T47D (cell line): ENCODE measurements at places on chromosomes 6 and 20.

- no peak for DNase-seq
These were observed 23.1 kb downstream of the VPS52 start for GRCh38 chr6:33248643-33248931.

GRCh38 chr6:122713138-122713537 lies 66.4 kb upstream of the FABP7 start:
- DNase-seq = no peak

- no peak for DNase-seq
These were observed 47.0 kb downstream of the ARHGAP18 start for GRCh38 chr6:129662980-129663431.

GRCh38 chr20:37263686-37264085 lies 2.1 kb upstream of the GHRH start:
- no peak for DNase-seq

- DNase-seq = no peak
These were observed 170.3 kb downstream of the CD109 start for GRCh38 chr6:73866305-73866704.

- peak; percentile 77 for DNase-seq
These were observed 874.2 kb downstream of the TFAP2A start for GRCh38 chr6:9540534-9541126.

- no peak for DNase-seq
These were observed 28.1 kb downstream of the NRSN1 start for GRCh38 chr6:24154121-24154520.

DNA sequence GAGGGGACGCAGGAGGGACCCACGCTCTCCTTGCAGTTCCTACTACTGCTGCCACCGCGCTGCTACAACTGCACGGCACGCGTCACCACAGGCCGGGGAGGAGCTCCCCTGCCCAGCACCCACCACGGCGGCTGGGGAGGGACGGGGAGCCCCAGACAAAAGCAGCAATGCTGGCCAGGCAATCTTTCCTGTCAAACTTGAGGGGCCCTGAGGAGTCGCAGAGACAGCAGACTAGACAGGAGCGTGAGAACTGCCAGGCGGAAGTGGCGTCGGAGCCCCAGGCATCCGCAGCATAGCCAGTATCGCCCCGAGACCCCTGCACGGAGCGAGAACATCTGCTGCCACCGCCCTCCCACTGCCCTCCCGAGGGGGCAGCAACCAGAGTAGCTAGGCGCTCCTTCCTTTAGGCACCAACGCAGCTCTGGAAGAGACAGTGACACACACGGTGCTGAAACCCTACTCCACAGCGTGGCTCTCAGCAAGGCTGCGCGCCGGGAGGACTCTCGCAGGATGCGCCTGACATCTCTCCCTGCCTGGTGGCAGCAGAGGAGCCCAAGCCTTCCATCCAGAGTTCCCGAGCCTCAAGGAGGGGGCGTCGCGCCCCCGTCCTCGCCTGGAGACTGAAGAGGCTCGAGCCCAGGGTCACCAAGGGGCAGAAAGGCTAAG lies 2.2 kb downstream of the TAF4 start:
- DNase-seq = no peak

- no peak for DNase-seq
These were observed 615.3 kb downstream of the TFAP2A start for GRCh38 chr6:9799582-9799981.

- DNase-seq = no peak
These were observed 31.6 kb upstream of the PNRC1 start for GRCh38 chr6:89048985-89049384.

DNA sequence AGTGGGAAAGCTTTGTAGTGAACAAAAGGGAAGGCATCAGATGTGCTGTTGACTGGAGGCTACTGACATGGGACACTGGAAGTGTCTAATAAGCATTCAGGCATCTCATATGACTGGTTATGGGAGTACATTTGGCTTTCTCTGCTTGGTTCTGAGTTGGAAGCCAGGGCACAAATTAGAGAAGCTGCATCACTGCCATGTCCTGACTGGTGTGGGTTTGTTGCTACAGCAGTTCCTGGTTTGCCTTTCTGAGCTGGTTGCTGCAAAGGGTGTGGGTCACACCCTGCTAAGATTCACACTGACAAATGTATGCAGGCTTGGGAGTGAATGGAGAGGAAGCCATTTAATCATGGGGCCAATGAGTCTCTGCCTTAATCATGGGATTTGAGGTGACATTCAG lies 36.2 kb upstream of the NANP start:
- no peak for DNase-seq

GRCh38 chr6:132354517-132355167 lies 46.6 kb downstream of the MOXD1 start:
- DNase-seq = no peak

GRCh38 chr6:165059032-165059431 lies 250.4 kb downstream of the C6orf118 start:
- peak; percentile 7 for DNase-seq

DNA sequence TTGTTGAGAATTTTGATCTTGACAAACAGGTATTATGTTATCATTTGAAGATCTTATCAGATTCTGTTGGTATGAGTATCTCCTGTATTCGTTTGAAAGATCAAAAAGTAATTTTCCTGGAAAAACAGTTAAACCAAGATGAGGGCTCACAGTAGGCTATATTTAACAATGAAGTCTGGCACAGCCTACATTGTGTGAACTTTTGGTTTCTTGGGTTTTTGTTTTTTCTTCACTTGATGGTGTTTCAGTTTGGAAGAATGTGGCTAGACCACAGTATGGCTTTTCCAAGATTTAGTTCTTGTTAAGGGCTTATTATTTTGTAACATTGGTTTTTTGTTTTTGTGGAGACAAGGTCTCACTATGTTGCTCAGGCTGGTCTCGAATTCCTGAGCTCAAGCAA lies 306.4 kb downstream of the CDKAL1 start:
- no peak for DNase-seq

GRCh38 chr6:63527658-63528514 lies 44.4 kb upstream of the LOC128125822 start:
- no peak for DNase-seq

DNA sequence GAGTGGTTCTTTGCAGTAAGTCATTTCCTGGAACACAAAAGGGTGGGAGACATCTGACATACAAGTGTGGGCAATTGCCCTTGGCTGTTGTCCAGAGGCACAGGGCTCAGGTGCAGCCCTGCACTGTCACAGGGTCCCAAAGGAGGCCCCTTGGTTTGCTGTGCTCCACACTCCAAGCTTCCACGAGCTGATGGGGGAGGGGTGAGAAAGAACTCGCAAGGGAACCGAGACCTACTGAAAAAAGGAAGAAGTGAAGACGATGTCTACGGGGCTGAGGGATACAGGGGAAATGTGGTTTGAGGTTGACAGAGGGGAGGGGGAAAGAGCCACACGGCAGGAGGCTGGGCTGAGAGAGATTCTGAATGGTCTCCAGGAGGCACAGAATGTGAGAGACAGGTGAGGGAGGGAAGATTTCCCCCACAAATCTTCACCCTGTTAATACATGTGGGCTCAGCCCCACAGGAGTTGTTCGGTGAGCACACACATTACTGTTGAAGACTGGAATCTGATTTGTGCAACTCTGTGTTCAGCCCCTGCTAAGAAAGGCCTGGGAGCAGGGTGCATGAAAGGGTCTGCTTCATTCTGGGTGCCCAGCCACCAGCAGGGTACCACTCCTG lies 123.4 kb downstream of the LY86 start:
- no peak for DNase-seq

GRCh38 chr20:10579942-10580341 lies 93.9 kb downstream of the JAG1 start:
- DNase-seq = no peak

DNA sequence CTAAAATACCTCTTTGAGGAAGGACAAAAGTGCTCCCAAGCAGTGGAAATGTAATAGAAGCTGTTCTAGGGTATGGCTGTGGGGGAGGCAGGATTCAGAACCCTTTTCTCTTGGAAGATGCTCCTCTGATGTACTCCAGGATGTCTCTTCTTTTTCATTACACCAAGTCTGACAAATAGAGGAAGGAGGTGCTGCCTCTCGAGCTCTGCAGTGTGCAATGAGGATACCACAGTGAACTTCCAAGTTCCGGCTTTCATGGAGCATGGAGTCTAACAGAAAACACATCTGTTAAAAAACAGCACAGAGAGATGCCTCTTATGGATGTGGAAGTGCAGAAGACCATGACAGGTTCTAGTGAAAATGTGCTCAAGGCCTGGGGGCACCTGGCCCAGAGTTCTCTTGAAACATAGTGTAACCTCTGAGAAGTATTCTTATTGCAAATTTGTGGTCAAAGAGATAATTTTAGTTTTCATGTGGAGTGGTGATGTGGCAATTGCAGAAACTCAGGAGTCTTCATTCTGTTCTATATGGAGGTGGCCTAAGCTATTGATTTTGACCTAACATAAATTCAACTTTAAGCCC lies 362.0 kb upstream of the CITED2 start:
- DNase-seq = no peak

GRCh38 chr6:97133067-97133466 lies 149.9 kb downstream of the MMS22L start:
- no peak for DNase-seq

DNA sequence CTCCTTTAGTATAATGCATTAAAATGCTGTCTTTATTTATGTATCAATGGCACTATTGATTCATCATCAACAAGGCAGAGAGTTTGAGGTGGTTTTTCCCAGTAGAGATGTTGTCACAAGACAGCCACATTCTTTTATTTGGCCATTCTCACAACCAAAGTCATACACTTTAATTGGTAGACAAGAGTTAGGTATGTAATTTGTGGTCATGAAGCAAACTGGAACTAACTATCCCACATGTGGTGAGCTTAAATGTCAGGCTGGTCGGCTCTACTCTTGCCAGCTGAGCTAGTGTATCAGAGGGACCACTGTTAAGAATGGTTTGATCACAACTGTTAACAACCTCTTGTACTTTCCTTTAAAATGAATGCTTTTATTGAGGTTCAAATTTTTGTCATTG lies 714.6 kb downstream of the CD109 start:
- DNase-seq = peak; percentile 27

DNA sequence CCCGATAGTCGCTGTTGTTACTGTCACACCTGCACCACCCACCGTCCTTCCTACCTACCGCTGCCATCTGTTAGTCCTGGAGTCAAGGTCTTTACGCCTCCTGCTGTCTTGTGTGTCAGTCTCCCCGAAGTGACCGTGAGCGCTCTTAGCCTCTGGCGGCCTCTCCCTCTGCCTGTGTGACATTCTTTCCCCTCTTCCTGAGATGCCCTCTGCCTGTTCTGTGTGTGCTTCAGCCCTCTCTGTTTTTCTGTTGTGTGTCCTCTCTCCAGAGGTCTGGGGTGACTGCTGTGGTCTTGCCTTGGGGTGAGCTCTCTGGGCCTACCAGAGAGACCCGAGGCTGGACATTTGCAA lies 54.9 kb downstream of the TCP11 start:
- DNase-seq = no peak

- no peak for DNase-seq
These were observed 1.6 kb downstream of the SRSF6 start for GRCh38 chr20:43459022-43459942.

DNA sequence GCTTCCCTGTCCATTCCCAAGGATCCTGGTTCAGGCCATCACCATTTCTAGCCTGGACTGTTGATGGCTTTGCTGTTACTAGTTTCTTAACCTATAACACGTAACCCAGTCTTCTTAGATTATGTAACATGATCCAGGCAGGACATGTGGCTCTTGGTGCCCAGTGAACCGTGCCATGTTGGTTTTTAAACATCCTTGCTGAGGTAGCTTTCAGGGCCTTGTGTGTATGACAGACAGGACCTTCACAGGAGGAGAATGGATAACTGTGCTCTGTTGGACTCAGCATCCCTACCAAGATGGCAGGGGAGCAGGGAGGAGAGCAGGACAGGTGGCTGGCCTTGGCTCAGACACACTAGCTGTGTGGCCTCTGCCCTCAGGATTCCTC lies 46.8 kb downstream of the PANK2 start:
- DNase-seq = no peak

GRCh38 chr6:109834131-109834530 lies 143.0 kb downstream of the FIG4 start:
- DNase-seq = no peak

DNA sequence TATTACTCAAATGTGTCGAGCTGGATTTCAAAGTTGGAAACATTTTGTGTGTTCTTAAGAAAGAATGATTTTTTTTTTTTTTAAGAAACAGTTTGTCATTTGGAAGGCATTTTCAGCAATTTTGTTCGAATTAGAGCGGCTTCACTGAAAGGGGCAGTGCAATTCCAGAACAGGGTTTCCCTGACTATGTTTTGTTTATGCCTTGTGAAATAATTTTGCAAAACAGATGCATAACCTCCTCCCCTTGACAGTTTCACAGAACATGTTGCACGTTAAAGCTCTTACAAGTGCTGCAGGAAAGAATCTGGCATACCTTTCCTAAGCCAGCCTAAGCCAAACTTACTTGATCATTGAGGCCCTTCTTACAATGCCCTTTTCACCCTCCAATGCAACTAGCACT lies 216.0 kb upstream of the SSTR4 start:
- DNase-seq = no peak

DNA sequence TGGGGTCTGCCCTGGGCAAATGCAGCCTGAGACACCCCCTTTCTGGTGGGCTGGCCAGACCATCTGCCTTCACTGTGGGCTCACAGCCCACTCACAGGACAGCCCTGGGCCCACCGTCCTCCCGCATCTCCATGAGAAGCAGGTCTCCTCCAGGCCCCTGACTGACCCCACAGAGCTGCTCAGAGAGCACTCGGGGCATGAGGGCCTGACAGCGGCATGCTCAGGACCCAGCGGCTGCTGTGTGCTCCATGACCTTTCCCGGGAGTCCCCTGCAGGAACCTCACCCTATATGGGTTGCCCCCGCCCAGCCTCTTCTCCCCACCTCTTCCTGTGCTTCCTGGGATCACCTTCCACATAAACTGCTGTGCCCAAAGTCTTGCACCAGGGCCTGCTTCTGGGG lies 162.4 kb upstream of the CST7 start:
- no peak for DNase-seq

GRCh38 chr6:18601516-18602020 lies 214.4 kb downstream of the RNF144B start:
- no peak for DNase-seq

DNA sequence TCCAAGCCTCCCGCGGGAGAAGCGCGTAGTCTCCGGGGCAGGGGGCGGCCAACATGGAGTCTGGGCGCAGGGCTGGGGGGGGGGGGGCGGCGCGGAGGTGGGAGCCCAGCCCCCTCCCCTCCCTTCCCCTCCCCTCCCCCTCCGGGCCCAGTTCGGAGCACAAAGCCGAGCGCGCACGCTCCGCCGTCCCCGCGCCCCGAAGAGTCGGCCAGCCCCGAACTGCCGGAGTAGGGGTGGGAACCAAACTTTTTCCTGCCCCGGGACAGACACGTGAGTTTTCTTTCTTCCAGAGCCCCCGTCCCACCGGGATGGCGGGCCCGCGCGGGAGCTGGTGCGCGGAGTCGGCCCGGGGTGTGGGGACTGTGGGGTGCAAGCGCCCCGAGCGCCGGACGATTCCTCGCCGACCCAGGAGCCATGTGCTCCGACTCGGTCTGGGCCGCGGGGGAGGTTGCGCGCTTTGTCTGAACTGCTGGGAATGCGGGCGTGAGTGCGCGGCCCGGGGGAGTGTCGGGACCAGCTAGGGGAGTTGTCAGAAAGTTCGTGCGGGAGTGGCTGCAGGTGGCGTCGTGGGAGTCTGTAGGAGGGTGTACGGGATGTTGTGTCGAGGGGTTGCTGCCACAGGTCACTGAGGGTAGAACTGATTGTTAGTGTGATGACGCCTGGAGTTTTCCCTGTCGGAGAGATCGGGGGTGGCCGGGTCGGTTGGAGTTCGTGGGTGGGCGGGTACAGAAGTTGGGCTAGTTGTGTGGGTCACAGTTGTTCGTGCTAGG lies 1.2 kb downstream of the TGIF2 start:
- peak; percentile 73 for DNase-seq
